ENCODE measurements at places on chromosomes 7 and 10.
A peak's percentile ranks its signal among the peaks of the same experiment; 100 is the strongest.

GRCh38 chr10:49116509-49117375, 1.4 kb upstream of the VSTM4 start:
- no peak for DNase-seq

DNA sequence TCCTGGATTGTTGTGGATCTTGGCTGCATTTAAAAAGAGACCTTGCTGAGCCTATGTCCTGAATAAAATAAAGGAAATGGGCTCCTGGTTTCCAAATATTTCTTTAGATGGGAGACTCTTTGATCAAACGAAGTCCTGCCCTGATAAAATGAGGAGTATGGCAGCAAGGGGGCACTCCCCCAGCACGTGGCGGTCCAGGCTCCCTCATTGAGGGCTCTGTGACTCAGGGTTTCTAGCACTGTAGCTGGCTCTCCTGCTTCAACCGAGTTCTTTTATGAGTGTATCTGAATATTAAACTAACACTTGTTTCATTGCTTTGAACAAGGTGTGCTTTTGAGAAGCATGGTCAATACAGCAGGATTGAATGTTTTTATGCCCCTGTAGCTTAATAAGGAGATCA, 114.2 kb downstream of the AVL9 start:
- DNase-seq: no peak

DNA sequence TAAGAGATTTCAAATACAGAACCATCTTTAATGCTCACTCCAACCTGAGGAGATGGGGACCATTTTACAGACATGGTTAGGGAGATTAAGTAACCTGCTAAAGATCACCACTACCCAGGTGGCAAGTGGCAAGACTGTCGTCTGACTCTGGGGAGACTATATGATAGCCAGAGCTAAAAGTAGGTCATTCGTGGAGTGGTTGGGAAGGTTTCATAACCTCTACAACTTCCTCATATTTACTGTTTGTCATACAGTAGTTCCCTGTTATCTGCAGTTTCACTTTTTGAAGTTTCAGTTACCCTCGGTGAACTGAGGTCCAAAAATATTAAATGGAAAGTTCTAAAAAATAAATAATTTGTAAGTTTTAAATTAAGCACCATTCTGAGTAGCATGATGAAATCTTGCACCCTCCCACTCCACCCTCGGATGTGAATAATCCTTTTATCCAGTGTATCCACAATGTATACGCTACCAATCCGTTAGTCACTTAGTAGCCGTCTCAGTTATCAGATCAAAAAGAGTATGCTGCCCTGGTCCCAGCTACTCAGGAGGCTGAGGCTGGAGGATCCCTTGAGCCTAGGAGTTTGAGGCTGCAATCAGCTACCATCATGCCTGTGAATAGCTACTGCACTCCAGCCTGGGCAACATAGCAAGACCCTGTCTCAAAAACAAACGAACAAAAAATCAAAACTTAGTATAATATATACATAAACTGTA, 14.9 kb upstream of the LGI1 start:
- no peak for DNase-seq

DNA sequence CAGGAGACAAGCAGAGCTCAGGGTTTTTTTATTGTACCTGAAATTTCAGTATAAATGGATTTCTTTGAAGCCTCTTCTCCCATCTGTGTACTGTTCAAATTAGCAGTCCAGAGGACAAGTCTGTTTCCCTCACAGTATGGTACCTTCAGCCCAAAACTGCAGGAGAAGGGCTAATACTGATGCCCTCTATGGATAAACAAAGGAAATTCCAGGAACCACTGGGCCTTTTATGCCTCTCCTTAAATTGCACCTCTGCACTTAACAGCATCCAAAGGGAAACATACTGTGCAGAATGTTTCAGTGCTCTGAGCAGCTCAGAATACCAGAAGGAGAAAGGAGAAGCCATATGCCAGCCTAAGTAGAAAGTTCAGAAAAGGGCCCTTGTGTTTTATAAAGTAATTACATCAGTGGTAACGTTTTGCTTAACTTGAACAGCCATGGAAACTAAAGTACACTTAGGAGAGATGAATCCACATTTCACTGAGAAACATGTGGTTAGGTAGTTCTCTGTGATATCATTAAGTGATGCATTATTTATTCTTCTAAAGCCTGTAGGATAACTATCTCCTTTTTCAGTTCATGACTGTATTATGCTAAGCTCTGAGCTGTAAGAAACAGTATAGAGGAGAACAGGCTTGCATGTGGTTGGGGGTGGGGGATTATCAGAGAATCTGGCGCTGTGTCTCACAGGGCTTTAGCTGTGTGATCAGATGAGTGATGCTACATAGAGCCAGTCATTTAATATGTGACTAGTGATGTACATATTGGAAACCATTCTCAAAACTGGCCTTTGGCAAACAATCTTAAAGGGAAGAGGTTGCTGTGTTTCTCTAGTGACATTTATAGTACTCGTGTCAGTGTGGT, 111.3 kb downstream of the POU6F2 start:
- DNase-seq: no peak

GRCh38 chr7:92955081-92955480, 118.7 kb upstream of the CDK6 start:
- peak; percentile 69 for DNase-seq

DNA sequence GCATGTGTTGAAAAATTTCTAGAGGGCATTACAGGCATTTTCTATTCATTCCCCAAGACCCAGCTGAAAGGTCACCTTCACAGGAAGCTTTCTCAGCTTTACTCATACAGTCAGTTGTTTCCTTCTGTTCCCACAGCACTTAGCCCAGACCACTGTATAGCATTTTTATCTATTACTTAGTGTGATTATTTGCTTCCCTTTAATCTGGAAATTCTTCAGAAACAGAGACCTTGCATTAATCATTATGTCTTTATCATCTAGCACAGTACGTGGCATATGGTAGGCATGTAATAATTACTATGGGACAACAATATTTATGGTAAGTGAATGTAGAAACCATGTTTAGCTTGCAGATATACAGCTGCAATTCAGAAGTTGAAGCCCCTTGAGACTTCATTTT, 38.2 kb upstream of the CDK6 start:
- no peak for DNase-seq

DNA sequence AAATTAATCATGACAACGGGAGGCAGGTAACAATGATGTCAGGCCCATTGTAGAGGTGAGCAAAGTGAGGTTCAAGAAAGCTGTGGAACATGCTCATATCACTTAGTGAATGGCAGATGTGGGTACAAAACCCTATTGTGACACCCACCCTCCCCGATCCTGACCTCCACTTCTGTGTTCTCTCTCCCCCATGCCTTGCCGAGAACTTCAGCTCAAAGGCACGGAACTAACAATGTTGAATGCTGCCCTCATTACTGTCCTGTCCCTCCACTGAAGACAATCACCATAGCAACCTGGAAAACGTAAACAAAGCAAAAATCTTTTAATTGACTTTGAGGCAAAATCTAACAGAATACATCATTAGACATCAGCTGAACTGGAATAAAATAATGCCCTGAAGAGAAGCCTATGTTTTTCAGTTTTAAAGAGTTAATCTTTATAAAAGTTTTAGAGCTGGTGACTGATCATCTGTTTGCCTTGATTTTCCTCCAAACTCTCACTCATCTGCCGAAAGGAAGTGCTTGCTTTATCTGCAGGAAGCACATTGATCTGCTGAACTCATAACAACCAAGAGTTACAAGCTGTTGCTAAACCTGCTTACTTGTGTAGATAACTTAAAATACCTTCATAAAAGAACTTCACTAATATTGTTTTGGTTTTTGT, 133.6 kb downstream of the CUBN start:
- DNase-seq: no peak

- no peak for DNase-seq
These were observed 1167.0 kb downstream of the SORCS3 start for GRCh38 chr10:105807935-105808587.

DNA sequence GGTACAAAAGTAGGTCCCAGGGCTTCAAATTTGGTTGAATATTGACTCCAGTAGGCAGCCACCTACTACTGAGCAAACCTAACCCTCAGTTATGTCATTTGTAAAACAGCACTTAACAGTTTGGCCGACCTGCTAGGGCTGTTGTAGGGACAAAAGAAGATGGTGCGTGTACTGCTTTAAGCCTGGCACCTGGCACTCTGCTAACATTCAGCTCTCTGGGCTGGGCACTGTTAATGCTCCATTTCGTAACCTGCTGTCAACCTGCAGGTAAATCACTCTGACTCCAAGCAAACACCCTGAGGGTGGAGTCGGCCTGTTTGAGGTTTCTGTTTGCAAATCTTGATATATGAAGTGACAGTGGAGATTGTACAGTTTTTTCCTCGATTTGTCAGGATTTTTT, 7.2 kb downstream of the ZKSCAN1 start:
- DNase-seq: no peak

GRCh38 chr10:90805206-90805605, 52.6 kb downstream of the HTR7 start:
- no peak for DNase-seq

GRCh38 chr10:97633921-97634320, 621 bp upstream of the MORN4 start:
- no peak for DNase-seq

DNA sequence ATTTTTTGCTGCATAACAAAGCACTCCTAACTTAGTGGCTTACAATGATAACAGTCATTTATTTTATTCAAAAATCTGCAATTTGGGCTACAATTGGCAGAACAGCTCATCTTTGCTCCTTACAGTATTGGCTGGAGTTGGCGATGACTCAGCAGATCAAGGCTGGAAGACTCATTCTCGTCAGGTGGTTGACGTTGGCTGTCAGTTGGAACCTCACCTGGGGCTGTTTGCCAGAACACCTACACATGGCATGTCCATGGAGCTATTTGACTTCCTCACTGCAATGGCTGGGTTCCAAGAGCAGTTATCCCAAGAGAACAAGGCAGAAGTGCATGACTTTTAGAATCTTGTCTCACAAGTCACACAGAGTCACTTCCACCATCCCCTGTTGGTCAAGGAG, 75.1 kb downstream of the NOD1 start:
- DNase-seq: no peak

DNA sequence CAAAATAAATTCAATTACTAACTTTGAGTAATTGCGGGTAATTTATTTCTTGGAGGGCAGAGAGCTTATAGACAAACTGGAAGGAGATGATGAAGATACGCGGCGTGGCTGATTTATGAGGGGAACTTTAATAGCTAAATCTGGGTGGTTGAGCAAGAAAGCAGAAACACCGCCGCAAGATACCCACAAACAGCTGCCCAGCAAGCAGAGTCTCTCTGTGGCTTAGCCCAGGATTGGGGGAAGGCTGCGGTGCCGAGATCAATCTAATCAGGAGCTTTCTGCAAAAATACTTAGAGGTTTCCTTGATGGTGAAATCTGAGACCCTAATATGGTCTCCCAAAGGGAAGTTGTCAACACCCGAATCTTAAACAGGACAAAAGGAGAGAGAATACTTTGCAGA, 94.9 kb upstream of the MGMT start:
- DNase-seq: no peak

DNA sequence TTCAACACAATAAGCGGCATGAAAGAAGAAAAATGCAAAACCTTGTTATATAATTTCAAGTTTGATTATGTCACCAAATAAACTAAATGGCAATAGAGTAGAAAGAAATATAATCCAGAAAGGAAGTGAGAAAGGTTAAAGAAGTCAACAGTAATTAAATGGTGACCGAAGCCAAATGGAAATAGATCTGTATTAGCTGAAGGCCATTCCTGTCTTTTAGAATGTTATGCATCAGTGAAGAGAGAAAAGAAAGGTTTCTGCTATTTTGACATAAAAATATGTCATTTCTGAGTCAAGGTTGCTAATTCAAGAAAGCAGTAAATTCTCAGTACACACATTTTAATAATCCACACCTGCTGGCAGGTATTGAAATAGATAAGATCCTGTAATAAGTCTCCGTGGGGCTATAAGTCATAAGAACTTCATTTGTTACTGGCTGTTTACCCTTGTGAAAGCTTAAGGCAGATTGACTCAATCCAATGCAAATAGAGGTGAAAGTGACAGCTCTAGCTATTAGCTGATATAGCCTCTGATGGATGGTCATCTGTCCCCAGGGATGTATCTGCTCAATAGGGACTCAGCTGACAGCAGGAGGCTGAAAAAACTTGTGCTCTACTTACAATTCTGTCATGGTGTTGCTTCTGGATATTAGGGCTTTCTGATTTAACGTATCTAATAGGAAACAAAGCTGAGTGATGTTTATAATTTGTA, 152.1 kb downstream of the FZD1 start:
- no peak for DNase-seq

DNA sequence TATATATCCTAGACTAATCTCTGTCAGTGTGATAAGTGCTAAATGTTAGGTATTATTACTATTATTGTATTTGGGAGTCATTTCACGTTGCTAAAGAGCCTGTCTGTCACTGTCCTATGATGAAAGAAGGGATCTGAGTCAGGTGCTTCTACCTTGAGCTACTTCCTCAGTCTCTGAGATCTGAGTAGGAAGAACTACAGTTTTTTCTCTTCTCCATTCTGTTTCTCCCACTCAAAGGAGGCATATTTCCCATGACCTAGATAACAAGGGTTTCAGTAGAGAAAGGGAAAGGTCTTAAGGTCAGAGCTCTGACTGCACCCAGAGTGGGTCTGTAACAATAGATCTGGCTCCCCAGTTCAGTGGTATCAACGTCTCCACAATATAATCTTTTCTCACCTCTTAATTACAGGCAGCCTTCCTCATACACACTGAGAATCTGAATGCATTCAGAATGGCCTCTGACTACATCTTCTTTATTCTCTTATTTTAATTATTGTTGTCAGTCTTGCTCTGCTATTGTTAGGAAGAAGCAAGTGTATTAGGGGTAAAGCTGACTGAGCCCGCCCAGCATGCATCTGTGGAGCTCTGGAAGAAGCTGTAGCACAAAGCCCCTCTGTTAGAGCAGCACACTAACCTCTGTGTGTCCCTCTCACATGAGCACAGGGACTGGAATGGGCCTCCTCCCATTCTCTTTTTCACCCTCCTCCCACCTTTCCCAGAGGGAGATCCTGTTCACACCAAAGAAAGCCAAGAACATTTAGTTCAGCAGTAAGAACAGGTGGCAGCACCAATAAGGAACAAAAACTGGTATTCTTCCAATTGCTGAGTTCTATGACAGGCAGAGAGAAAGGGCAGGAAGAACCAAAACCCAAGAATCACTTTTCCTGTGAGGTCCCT, 38.1 kb downstream of the USP54 start:
- no peak for DNase-seq

- DNase-seq: no peak
These were observed 116.1 kb downstream of the FAM53B start for GRCh38 chr10:124627866-124628675.

GRCh38 chr7:68439897-68440296, 1158.4 kb upstream of the AUTS2 start:
- no peak for DNase-seq

GRCh38 chr10:70507966-70508365, 29.4 kb downstream of the PALD1 start:
- DNase-seq: no peak
